ENCODE measurements at places on chromosomes 4 and X.

GRCh38 chr4:52545099-52546069 is 113.7 kb downstream of the USP46 start:
- DNase-seq: peak; percentile 61

DNA sequence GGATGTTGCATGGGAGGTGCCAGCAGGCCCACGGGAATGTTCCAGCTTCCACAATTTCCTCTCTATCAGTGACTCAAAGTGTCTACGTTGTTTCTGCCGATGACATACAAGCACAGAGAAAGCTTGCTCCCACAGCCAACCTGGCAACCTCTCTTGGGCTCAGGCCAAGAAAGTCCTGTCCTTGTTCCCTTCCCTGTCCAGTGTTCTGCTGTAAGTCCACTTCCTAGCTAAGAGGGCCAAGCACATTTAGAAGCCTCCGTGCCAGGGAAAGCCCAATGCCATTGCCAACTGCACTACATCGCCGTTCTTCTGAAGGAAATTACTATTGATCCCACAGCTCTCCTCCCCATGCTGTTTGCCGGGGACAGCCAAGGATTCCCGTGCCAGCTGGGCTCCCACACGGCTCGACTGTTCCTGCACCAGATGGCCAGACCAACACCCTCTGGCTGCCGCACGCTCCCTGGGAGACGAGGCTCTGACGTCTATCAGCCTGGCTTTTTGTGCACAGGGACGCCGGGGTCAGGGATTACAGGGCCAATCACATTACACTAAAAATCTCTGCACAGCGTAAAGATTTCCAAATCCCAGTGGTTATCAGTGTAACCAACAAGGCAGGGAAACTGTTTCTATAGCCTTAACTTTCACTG is 284.0 kb downstream of the BCOR start:
- DNase-seq: no peak

GRCh38 chrX:24965372-24965771 is 50.4 kb downstream of the ARX start:
- no peak for DNase-seq

- no peak for DNase-seq
These were observed 310.6 kb downstream of the PABPC4L start for GRCh38 chr4:133891011-133891410.

GRCh38 chrX:31508338-31508737 is 436.5 kb upstream of the FTHL17 start:
- DNase-seq: no peak

DNA sequence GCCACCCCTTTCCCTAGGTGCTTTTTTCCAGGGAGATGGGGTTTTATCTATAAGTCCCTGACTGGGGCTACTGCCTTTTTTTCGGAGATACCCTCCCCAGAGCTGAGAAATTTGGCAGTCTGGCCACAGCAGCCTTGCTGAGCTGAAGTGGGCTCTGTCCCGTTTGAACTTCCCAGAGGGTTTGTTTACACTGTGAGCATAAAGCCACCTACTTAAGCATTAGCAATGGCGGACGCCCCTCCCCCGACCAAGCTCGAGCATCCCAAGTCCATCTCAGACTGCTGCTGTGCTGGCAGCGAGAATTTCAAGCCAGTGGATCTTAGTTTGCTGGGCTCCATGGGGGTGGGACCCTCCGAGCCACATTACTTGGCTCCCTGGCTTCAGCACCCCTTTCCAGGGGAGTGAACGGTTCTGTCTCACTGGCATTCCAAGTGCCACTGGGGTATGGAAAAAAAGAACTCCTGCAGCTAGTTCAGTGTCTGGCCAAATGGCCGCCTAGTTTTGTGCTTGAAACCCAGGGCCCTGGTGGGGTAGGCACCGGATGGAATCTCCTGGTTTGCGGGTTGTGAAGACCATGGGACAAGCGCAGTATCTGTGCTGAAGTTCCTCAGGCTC is 456.4 kb upstream of the HTR2C start:
- DNase-seq: no peak

DNA sequence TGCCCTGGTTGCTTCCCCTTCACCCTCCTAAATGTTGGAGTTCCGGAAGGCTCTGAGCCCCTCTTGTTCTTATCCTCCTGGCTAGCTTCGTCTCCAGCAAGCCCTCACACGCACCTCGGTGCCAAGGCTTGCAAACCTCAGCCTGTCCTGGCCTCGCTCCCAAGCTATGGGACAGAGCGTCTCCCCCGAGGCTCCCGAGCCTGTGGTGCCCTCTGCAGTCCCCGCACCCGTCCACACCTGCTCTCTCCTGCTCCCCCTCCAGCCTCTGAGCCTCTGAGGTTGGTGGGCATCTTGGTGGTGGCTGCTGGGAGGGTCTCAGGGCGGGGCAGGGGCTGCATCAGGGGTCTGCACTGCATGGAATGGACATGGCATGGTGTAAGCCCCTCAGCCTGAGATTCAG is 63.2 kb downstream of the TRMT44 start:
- no peak for DNase-seq

GRCh38 chr4:118273642-118274041 is 79.2 kb downstream of the PRSS12 start:
- no peak for DNase-seq

GRCh38 chr4:109005523-109005922 is 242.7 kb upstream of the ETNPPL start:
- no peak for DNase-seq

DNA sequence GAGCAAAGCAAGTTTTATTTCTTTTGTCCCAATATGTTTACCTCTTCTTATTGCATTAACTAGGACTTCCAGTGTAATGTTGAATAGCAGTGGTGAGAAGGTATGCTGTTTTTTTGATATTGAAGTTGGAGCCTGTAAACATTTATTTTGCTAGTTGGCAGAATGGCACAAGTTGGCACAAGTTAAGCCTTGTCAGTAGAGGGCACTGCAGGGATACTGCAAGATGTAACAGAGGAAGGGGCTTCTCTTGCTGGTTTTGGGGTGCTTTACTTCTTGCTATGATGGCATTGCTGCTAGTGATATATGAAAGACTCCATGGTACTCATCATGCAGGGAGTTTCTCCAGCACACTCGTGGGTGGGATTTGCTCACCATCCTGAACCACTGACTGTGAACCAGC is 327.3 kb upstream of the ARX start:
- no peak for DNase-seq

GRCh38 chrX:150548251-150548650 is 20.2 kb upstream of the MTM1 start:
- no peak for DNase-seq

GRCh38 chr4:116272336-116272735 is 813.0 kb downstream of the TRAM1L1 start:
- DNase-seq: no peak

GRCh38 chrX:100895365-100896075 is 21.4 kb upstream of the NOX1 start:
- no peak for DNase-seq

- DNase-seq: no peak
These were observed 13.7 kb upstream of the SORBS2 start for GRCh38 chr4:185825737-185826136.

GRCh38 chrX:55841962-55842752 is 124.6 kb downstream of the RRAGB start:
- DNase-seq: no peak

GRCh38 chr4:169957785-169958184 is 68.4 kb downstream of the MFAP3L start:
- no peak for DNase-seq

DNA sequence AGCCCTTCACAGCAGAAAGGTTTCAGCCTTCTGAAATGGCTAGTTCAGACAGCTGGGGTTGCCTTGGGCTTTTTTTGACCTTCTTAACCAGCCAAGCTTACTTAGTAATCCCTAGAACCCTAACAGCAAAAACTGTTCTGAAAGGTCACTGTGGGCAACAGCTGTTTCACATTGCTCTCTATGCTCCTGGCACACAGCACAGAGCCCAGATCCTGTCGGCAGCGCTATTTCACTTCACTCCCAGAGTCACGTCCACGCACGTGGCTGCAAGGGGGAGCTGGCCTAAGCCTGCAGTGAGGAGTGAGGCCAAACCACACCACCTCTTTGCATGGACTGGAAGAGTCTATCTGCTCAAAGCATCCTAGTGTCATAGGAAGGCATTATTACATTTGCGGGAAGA is 32.0 kb upstream of the STS start:
- no peak for DNase-seq

DNA sequence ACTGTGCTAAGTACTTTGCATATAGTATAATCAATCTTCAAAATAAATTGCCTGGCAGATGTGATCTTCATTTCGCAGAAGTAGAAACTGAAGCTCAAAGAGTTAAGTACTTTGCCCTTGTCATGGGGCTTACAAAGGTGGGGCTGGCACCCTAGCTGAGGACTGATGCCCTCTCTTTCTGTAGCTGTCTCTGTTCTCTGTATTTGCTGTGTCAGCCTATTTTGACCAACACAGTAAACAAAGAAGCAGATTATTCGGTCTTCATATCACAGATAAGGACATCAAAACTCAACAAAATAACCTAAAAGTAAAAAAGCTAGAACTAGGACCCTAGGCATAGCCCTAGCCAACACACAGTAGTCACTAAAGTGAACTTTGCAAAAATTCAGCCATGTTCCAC is 570.5 kb upstream of the TENM3 start:
- no peak for DNase-seq

DNA sequence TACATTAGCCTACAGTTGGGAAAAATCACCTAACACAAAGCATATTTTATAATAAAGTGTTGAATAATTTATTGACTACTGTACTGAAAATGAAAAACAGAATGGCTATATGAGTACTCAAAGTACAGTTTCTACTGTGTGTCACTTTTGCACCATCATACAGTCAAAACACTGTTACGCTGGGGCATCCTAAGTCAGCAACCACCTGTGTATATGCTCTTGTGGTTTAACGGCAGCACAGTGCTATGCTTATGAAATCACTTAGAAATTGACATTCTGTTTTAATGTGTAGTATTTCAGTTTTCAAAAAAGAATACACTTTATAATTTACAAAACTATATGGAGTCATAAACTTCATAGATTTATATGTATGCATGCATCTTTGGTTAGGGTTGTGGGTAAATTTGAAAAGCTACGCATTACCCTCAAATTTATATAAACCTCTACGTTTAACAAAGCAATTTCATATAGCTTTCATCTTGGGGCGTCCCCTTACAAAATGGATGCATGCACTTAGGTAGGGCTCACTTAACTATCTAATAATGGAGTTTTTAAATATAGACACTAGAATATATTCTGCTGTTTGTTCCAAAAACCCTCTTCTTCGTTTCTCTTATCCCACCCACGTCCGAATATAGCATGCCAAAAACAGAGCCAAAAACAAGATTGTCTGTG is 690 bp upstream of the NEIL3 start:
- no peak for DNase-seq

DNA sequence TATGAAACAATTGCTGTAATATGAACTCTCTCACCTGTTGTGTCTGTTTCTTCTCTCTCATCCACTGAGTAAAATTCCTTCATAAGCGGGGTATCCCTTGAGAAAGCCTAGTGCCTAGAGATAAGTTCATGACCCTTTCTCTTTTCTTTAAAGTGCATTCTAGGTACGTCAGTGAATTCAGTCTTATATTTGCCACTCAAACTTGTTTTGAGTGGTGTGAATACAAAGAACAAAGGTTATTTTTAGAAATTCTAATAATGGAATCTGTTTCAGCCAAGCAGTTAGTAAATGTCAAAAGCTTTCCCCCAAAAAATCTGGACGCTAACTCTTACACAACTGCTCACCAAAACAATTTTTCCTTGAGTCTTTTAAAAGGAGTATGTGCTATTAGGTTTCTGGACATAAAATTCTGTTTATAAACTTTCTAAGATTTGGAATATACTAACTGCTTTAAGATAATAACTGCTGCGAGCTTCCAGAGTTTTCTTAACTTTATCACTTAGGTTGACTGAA is 112.0 kb downstream of the VEGFC start:
- no peak for DNase-seq

- no peak for DNase-seq
These were observed 32.1 kb downstream of the MAGEB17 start for GRCh38 chrX:16199343-16199742.

DNA sequence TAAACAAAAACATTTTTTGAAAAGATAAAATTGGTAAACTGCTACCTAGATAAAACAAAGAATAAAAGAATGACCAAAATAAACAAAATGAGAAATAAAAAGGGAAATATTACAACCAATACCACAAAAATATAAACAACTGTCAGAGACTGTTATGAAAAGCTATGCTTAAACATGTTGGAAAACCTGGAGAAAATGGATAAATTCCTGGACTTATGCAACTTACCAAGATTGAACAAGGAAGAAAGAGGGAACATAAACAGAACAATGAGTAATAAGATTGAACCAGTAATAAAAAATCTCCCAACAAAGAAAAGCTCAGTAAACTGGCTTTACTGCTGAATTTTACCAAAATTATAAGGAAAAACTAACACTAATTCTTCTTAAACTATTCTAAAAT is 518.7 kb downstream of the GRXCR1 start:
- no peak for DNase-seq

DNA sequence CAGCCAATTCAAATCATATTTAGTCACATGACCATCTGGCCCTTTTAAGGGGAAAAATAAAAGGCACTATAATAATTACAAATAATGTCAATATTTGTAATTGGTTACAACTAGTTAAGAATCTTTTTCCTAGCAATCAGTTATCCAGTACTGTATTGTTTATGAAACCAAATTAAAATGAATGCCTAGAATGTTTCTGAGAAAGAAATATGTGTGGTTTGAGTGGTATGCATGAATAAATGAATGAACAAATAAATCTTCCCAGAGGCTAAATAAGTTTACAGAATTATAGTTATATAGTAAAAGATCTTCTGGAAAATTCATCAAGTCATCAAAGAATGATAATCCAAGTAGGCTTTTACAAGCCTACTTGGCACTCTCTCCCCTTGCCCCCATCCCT is 55.8 kb upstream of the F8A3 start:
- DNase-seq: no peak

DNA sequence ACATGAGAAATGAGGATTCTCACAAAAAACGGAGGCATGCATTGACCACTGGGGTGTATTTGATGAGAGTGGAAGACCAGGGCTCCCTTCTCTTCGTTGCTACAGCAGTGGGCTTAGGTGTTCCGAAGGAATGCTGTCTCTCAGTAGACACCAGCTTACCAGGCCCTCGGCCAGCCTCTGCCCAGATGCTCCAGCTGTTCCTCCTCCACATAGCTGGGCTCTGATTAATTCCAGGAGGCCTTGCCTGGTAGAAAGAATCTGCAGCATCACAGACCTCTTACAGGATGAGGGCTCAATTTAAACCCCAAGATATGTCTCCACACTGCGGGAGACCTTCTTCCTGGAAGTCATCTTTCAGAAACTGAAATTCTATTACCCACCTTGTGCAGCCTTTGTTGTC is 346.6 kb upstream of the TENM3 start:
- DNase-seq: no peak

Data from Panc1 (cell line).